ENCODE measurements at places on chromosomes 6 and 20.

- DNase-seq, result no peak
Measured at GRCh38 chr20:46006022-46006705, 2.5 kb upstream of the MMP9 start.

DNA sequence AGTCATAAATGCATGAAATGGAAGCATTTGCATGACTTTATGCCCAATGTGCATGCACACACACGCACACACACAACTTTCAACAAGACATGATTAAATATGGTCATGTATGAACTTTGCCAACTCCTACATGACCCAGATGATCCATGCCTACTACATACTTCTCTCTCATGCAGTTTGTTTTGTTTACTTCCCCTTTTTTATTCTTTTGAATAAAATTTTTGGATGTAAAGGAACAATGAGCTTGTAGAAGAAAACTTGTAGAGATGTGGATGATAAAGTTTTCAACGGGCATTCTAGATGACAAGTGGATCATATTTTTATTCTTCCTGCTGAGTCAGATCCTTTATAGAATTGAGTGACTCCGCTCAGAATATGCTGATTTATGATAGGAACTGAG is 50.8 kb upstream of the AIG1 start:
- DNase-seq, result no peak

GRCh38 chr6:169558774-169559441 is 142.9 kb downstream of the WDR27 start:
- DNase-seq, result no peak

DNA sequence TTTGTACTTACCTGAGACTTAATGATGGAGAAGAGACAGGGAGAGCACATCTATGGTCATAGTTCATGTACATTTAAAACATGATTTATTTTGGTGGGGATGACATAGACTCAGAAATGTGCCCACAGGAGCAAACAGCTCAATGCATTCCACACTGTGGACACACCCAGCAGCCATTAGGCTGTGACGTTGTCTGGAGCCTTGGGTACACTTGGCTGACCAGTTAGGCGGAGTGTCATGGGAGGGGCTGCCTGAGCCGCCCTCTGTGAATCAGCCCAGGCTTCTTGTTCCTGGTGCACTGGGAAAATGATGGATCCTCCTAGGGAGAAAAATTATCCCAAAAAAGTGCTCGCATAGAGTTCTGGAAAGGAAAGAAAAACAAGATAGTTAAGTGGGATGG is 231.0 kb upstream of the GMDS start:
- no peak for DNase-seq

GRCh38 chr6:33874136-33874760 is 70.4 kb upstream of the MLN start:
- no peak for DNase-seq

- DNase-seq, result no peak
Measured at GRCh38 chr6:107342144-107342543, 117.2 kb downstream of the PDSS2 start.
